ENCODE measurements at places on chromosomes 11 and 22. TPM values are rescaled to one million over a fixed set of nuclear protein-coding genes. Genes with fewer than 3 reads are reported as not detected.

- no peak for ATAC-seq
Measured at GRCh38 chr22:16961477-16962186, 46.4 kb downstream of the GAB4 start.

- ATAC-seq, result no peak
Measured at GRCh38 chr11:20311444-20311843, 52.1 kb upstream of the HTATIP2 start.

DNA sequence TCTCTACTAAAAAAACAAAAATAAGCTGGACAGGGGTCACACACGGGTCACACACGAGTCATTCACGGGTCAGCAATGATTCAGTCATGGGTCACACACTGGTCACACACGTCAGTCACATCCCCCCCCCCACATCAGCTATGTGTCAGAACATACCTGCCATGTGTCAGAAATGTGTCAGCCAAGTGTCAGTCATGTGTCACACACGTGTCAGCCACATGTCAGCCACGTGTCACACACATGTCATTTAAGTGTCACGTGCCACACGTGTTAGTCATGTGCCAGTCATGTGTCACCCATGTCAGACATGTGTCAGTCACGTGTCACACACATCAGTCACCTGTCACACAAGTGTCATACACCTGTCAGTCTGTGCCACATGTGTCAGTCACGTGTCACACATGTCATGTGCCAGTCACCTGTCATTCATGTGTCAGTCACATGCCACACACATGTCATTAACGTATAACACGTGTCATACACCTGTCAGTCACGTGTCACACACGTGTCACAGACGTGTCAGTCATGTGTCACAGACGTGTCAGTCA is 28.7 kb upstream of the MMP20 start:
- no peak for ATAC-seq

GRCh38 chr11:1845561-1846452 is 7.0 kb downstream of the TNNI2 start:
- no peak for ATAC-seq

DNA sequence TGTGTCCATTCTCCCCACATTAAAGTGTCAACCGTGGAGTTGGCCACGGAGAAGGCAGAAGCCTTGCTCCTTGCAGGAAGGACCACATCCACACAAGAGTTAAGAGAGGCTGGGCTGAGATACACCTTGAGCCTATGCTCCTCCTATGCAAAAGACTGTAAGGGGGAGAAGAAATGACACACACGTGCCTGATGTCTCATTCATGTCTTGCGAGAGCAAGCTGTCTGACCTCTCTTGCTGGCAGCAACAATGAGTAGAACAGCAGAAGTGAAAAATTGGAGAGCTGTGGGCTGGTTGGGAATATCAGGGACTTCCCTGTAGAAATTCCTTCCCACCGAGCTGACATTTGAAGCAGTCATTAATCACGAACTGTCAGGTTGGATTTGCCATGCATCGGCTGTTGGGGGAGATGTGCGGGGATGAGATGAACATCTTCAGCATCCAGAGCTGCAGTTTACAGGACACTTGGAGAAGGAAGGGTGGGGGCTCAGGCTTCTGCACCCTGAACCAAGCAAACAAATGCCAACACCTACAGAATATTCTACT is 139.3 kb downstream of the MYO18B start:
- ATAC-seq, result no peak

GRCh38 chr11:25317216-25317615 is 820.4 kb downstream of the LUZP2 start:
- no peak for ATAC-seq

DNA sequence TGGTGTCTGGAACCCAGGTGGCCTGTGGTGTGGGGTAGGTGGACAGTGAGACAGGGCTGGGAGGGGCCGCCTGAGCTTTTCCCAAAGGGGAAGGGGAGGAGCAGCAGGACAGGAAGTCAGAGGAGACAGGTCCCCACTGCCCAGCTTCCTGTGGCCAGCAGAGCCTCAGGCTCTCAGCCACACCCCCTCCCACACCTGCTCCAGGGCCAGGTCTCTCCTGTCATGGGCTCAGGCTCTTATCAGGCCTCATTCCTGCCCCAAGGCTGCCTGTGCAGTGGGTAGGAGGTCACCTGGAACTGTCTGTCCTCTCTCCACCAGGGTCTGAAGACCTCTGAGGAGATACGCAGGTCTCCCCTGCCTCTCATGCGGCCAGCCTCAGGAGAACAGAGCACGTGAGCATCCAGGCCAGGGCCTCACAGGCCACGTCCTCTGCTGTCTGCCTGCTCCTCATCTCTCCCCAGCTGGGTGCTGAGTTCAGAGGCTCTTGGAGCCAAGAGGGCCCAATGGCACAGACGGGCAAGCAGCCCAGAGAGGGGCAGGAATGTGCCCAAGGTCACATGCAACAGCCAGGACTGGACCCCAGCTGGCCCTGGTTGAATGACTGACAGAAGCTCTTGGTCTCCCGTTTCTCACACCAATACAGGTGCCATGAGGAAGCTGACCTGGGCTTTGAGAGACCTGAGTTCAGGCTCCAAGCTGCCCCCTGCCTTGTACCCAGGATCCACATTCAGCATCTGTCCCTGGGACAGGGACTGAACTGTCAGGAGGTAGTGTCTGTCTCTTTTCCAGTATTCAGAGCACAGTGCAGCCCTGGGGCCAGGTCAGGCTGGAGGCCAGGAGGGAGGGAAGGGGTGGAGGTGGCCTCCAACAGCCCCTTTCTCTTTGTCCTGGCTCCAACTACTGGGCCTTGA is 16.7 kb downstream of the STARD10 start:
- no peak for ATAC-seq

- no peak for ATAC-seq
Measured at GRCh38 chr22:30474683-30475424, 3.0 kb upstream of the SEC14L3 start.

- peak; percentile 85 for ATAC-seq
Measured at GRCh38 chr22:41557401-41558240, 3.2 kb upstream of the CSDC2 start.

DNA sequence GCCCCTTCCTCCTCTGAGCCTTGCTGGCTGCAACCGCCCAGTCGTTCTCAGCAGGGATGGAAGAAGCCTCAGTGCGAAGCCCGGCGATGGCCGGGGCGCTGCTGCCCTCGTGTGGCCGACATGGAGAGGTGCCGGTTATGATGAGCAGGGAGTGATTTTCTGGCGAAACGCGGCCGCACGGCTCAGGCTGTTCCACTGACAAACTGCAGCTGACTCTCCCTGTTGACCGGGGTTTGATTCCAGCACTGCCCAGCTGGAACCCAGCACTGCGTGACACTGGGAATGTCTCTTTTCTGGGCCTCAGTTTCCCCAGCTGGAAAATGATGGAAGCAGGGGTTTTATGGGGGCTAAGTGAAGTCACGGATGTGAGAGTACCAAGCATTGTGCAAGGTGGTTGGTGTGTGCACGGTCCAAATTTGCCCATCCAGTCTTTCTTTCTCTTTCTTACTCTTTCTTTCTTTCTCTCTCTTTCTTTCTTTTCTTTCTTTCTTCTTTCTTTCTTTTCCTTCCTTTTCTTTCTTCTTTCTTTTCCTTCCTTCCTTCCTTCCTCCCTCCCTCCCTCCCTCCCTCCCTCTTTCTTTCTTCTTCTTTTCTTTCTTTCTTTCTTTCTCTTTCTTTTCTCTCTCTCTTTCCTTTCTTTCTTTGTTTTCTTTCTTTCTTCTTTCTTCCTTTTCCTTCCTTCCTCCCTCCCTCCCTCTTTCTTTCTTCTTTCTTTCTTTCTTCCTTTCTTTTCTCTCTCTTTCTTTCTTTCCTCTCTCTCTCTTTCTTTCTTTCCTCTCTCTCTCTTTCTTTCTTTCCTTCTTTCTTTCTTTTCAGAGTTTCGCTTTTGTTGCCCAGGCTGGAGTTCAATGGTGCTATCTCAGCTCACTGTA is 25.8 kb upstream of the MPPED1 start:
- ATAC-seq, result peak; percentile 94

DNA sequence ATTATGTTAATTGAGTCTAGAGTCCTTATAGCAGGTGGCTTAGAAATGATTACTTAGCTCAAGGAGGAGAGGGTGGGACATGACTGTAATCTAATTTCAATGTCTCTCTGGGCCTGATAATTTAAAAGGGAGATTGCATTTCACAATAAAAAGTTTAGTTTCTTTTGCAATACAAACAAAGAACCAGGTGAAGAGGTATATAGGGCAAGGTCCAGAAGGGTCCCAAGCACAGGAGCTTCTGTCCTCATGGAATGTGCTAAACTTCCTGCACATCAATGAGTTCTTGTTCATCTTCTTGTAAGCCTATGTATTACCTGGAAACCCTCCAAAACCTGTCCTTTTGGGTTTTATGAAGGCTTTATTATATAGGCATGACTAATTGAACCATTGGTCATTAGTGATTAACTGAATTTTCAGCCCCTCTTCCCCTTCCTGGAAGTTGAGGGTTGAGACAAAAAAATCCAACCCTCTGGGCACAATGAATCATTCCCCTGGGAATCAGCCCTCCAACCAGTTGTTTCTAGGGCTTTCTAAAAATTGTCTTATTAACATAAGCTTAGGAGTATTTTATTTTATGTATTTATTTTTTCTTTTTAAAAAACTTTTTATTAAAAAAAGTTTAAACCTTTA is 37.6 kb downstream of the MS4A2 start:
- ATAC-seq, result no peak

- no peak for ATAC-seq
Measured at GRCh38 chr11:74086242-74086884, 77.5 kb upstream of the UCP3 start.

DNA sequence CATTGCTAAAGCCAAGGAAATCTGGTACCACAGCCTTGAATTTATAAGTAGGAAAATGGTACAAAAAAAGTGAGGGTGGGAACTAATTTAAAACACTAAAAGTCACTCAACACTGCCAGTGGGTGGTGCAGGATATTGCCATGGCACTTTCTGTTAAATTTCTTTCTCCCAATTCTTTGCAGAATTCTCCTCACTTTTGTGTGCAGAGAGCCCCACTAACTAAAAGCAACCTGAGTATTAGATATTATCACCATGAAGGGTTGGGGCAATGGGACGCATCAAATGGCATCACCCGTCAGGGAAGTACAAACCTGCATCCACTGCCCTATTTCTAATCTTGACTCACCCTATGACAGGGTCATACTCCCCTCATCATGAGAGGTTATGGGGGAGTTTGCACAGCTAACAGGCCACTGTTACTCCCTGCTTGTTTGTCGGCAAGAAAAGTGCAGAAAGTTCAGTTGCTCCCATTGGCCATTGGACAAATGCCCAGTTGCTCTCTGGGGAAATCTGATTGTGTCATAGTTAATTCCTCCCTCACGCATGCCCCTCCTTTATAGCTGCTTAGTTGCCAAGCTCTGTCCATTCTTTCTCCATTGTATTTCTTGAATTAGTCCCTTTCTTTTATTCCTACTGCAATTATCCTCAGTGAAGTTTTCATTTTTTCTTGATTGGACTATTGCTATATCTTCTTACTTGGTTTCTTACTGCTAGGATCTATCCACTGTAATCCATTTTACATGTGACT is 93.8 kb upstream of the BLID start:
- ATAC-seq, result peak; percentile 78

DNA sequence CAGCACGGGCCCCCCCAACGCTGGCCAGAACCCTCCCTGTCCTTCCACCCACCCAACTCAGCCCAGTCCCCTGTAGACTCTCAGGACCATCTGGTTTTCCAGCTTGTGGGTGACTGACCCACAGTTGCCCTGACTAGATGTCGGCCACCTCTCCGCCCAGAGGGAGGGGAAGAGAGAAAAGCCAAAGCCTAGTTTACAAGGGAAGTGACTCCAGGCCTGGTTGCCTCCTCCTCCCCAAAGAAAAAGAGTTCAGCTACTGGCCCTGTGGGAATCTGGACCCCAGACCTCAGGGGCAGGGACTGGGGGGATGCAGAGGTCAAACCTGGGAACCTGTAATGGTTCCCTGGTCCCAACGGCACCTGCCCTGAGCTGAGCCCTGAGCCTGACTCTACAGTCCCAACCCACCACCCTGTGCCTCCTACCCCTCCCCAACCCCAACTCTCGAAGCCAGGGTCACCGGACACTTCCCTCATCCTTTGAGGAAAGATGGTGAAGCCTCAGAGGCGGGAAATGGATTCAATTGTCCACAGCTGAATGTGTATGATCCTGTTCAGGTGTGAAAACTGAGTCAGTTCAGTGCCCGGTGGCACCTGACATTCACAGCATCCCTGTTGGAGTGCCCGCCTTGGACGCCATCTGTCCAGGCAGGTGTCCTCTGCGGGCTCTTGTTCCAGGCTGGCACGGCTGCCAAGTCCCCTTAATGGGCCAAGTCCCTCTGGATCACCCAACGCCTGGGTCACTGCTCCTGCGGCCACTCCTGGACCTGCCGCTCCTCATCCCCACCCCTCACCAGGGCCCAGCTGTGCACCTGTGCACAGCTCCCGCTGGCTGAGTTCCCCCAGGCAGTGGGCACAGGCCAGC is 21.0 kb upstream of the WNT7B start:
- peak; percentile 34 for ATAC-seq

GRCh38 chr11:126608658-126609057 is 253.2 kb downstream of the ST3GAL4 start:
- ATAC-seq, result no peak

- ATAC-seq, result no peak
Measured at GRCh38 chr11:61265357-61265756, 24.4 kb downstream of the PGA5 start.

GRCh38 chr11:71184421-71185210 is 67.8 kb downstream of the SHANK2 start:
- ATAC-seq, result no peak

GRCh38 chr11:24623121-24623520 is 126.3 kb downstream of the LUZP2 start:
- no peak for ATAC-seq

DNA sequence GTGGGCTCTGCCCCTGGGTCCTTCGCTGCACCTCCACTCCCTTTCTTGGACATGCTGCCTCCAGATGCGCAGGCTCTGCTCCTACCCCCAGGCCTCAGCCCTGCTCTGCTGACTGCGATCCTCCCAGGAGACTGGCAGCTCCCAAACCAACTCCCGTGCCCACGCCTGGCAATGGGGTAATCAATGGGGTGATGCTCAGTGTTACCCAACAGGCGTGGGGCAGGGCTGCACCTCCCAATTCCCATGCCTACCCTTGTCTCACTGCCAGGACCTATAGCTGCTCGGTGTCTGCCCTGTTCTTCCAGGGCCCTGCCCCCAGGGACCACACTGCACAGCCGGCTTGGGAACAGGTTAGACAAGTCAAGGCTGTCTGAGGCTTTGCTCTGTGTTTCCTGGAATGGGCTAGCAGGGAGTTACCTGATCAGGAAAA is at the start of gene ALDH3B2:
ALDH3B2 (minus strand) TSS at position 182 of the 430 bp plus-strand sequence. CDS start 7,688 bp downstream, outside the sequence.
- no peak for ATAC-seq

GRCh38 chr11:45853332-45854219 is 6.3 kb downstream of the CRY2 start:
- no peak for ATAC-seq

GRCh38 chr22:45911601-45912271 is 65.2 kb downstream of the WNT7B start:
- ATAC-seq, result no peak

The TMA7B gene
- total RNA-seq, result not detected

The MMP11 gene
- total RNA-seq, result 2.3 TPM

The UBQLNL gene
- 0.27 TPM for total RNA-seq

The APOBEC3H gene
- total RNA-seq, result not detected

The MIOX gene
- total RNA-seq, result not detected

The MOGAT2 gene
- total RNA-seq, result not detected

The LIF gene
- total RNA-seq, result 15.8 TPM

The OR56A1 gene
- not detected for total RNA-seq

All from gastroesophageal sphincter (tissue), 4 donors.